ENCODE measurements at places on chromosomes 1 and 21. TPM values are rescaled to one million over a fixed set of nuclear protein-coding genes. Genes with fewer than 3 reads are reported as not detected.
A peak's percentile ranks its signal among the peaks of the same experiment; 100 is the strongest.

DNA sequence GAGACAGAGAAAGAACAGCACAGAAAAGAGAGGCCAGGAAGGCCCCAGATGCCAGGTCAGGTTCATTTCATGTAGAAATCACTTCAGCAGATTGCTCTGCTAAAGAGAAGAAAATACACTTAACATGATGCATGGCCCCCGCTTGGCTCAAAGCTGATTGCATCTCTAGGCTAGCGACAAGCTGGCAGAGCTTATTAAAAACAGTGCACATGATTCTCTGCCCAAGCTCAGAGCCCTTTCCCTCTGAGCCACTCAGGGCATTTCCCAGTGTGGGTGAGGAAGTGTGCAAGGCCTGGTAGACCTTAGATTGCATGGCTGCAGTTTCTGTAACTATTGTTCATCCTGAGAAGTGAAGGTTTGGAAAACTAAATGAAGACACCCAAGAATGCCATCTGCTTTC lies 3.3 kb upstream of the CAPN9 start:
- DNase-seq, result no peak

The CGN gene
- 0.67 TPM for total RNA-seq

DNA sequence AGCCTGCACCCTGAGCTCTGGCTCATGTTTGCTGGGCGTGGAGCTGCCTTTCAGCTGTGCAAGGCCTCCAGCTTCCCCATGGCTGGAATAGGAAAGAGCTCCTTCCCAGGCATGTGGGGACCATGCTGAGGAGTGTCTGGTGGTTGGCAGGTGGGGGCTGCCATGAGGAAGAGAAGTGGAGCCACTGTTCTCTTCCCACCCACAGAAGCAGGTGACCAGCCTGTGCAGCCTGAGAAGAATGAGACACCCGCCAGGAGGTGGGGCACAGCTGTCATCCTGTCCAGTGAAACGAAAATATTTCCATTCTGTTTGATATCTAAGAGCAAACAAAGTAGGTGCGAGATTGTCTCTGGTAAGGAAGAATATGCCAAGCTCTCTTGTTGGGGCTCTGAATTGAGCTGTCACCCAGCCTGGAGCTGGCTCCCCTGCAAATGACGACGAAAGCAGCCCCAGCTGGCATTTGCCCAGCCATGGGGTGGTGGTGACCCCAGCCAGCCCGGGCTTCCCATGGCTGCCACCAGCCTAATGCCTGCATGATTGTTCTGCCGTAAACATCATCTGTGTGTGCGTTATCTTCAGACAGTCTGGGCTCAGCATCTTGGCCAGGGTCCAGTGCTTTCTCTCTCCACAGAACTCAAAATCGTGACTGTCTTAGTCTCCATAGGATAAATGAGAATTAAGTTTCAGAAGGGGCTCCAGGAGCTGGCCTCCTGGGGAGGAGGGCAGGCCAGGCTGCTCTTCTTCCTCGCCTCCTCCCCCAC lies 429.8 kb upstream of the VAMP3 start:
- no peak for DNase-seq

- DNase-seq, result no peak
Measured at GRCh38 chr1:114173680-114174079, 20.0 kb upstream of the SYT6 start.

DNA sequence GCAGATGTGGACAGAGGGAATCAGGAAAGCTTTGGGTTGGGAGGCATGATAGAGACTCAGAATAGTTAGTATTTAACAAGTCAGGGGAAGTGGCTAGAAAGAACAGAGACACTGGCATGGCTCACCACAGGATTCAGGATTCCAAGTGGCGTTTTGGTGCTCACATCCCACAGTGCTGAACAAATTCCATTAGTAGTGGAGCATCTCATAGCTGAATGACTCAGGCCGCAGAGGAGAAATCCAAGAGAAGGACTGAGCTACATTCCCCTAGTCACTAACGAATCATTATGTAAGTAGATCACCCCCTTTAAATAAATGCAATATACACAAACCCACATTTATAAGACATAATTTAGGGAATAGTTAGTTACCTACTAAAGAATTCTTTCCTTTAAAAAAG lies 5.0 kb upstream of the KCNJ9 start:
- no peak for DNase-seq

The VPS26C gene
- 61.7 TPM for total RNA-seq

The FMO2 gene
- total RNA-seq, result not detected

GRCh38 chr1:112855152-112855828 lies 100.7 kb downstream of the SLC16A1 start:
- DNase-seq, result no peak

The CYP4A11 gene
- not detected for total RNA-seq

- DNase-seq, result no peak
Measured at GRCh38 chr1:87743256-87743655, 414.6 kb downstream of the LMO4 start.

DNA sequence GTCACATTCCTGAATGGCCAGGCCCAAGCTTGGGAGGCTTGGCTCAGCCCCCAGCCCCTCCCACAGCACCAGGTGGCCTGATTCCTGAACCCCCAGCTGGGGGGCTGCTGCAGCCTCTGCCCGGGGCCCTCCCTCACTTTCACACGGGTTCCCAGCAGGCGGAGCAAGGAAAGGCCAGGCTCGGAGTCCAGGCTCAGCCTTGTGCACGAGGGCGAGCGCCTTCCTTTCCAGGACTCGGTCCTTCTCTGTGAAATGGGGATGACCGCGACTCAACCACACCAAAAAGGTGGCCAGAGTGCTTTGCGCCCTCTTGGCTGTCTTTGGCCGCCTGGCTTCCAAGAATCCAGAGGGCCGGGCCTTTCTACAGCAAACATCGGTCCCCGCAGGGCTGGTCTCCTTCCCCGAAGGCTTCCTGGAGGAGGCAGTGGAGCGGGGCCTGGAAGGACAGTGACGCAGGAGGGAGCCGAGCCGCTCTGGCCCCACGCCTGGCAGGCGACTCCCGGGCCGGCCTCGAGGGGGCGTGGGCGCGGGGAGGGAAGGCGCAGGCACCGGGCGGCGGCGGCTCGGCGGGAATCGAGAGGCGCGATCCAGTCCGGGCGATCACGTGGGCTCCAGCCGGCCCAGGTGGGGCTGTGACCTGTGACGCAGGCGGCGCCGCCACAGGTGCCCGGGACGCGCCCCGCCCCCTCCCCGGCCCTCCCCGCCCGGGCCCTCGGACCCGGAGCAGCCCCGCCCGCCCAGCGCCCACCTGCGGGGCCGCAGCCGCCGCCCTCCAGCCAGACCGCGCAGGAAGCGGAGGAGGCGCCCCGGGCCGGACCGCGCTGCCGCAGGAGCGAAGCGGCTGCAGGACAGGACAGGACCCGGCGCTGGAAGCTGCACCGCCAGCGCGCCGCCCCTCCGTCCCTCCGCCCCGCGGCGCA lies at the start of gene ARHGEF16:
Gene ARHGEF16, plus strand, starts transcription at position 775 of the 920 bp plus-strand sequence. CDS start 8,420 bp downstream, outside the sequence.
- peak; percentile 59 for DNase-seq

The DOP1B gene
- 19.0 TPM for total RNA-seq

DNA sequence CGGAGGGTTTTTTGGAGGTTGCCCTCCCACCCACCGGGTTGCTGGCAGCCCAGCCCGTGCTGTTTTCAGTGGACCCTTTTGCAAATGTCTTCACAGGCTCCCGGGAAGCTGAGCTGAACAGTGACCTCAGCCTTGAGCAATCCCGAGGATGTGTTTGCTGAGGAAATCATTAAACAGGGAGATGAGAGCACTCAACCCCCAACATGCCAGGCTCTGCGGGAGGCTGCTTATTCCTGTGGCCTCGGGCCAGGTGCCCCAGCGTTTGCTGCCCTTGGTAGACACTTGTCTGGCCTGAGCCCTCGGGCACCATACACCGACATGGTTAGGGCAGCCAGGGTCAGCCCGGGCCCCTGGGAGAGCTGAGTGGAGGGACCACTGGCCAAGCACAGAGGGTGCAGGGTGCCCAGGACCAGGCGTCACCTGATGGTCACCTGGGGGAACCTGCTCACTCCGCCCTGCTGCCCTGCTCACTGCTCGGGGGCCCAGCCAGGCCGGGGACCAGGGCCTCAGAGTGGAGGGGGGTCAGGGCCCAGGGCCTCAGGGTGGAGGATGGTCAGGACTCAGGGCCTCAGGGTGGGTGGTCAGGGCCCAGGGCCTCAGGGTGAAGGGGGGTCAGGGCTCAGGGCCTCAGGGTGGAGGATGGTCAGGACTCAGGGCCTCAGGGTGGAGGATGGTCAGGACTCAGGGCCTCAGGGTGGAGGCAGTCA lies 42.5 kb upstream of the POFUT2 start:
- DNase-seq, result no peak

DNA sequence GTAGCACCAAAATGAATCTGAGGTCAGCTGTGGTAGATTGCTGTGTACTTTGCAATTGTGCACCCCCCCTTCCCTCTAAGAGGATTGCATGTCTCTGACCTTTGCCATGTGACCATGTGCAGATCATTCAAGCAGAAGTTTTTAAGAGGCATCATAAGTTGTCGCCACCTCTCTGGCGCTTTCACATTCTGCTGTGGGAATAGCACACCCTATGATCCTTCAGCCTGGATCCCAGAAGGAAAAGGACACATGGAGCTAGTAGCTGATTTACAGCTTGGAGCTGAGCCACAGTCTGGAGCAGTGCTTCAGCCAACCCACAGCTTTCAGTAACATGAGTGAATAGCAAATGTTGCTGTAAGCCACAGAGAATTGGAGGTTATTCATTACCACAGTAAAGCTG lies 158.5 kb downstream of the TSEN15 start:
- no peak for DNase-seq

The CYP4X1 gene
- total RNA-seq, result not detected

DNA sequence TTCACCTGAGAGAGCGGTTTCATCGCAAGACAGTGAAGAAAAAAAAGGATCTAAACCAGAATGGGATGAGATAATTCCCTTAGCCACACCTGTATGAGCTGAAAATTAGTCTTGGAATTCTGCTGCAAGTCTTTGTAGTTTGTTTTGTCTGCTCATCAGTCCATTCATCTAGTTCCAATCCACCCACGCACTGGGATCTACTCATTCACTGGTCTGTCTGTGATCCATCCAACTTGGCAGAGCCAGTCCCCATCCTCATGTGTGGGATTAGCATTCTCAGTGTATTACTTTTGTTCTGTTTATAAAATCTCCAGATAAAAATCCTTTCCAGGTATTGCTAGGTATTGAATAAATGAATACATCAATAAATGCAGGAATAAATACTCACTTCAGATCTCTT lies 266.5 kb upstream of the USP24 start:
- no peak for DNase-seq

- DNase-seq, result peak; percentile 46
Measured at GRCh38 chr1:90045853-90046563, 51.1 kb downstream of the ZNF326 start.

The VCAM1 gene
- not detected for total RNA-seq

- DNase-seq, result no peak
Measured at GRCh38 chr1:232784794-232785193, 20.4 kb upstream of the MAP10 start.

DNA sequence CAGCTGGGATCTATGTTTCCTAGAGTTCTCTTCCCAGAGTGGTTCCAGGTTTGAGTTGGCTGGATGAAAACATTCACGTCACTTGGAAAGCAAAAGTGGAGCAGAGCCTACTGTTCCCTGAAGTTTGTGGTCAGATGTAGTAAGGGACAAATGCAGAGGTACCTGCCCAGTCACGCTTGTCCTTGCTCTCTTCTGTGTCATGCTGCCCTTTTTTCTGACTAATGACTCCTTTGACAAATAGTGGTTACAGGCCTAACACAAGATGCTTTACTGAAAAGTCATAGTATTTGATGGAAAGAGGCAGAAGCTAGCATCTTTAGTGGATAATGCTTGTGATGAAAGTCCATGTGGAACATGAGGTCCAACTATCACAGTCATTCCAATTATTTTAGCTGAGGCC lies 881.4 kb upstream of the B3GALT2 start:
- DNase-seq, result no peak
